CD4-positive, alpha-beta T cell treated with Interleukin-12 subunit alpha and Interleukin-12 subunit beta, for 1 hour (primary cell): ENCODE measurements at places on chromosomes 6 and 20.

DNA sequence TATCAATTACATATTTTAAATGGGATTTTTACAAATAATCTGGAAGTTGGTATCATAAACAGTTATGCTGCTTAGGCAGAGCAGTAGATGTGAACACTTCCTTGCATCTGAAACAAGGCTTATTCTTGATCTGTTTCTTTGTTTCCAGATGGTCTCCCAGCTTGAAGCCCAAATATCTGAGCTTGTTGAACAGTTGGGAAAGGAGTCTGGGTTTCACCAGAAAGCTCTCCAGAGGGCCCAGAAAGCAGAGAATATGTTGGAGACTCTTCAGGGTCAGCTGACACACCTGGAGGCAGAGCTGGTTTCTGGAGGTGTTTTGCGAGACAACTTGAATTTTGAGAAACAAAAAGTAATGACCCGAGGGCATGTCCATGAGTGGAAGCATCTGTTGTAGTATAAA is 91.9 kb downstream of the CCDC170 start:
- DNase-seq = no peak

GRCh38 chr6:15593798-15594197 is 69.0 kb downstream of the DTNBP1 start:
- DNase-seq = no peak

DNA sequence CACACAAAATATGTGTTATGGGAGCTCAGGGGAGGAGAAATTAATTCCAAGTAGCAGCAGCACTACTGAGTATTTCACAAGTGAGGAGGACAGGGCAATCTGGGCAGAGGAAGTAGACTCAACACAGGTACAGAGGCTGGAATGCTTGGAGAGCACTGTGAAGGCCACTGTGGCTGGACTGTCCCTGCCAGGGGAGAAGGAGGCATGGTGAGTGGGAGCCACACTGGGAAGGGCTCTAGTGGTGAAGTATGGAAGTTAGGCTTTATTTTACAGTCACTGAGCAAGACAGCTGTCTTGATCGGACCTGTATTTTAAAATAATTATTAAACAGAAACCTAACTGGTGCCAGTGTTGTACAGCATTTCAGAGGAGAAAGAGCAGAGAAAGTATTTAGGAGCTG is 28.8 kb downstream of the FAM229B start:
- no peak for DNase-seq

- no peak for DNase-seq
These were observed 44.9 kb upstream of the STX16 start for GRCh38 chr20:58606184-58606583.

GRCh38 chr6:28648035-28648877 is 122.6 kb downstream of the GPX5 start:
- DNase-seq = peak; percentile 24

- DNase-seq = no peak
These were observed 76.2 kb downstream of the RIN2 start for GRCh38 chr20:19834287-19834686.

- no peak for DNase-seq
These were observed 2.1 kb downstream of the KHDRBS2 start for GRCh38 chr6:62283796-62284411.

DNA sequence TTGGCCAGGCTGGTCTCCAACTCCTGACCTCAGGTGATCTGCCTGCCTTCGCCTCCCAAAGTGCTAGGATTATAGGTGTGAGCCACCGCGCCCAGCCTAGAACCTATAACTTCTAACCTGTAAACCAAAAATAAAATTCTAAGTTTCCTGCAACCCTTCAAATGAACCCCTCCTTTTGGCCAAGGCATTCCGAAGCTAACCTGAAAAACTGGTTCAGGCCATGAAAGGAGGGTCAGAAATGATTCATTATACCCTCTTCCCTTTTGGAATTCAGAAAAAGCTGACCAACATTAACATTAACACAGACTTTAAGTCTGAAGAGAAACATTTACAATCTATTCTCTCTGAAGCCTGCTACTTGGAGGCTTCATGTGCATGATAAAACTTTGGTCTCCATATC is 165.1 kb downstream of the TINAG start:
- no peak for DNase-seq

DNA sequence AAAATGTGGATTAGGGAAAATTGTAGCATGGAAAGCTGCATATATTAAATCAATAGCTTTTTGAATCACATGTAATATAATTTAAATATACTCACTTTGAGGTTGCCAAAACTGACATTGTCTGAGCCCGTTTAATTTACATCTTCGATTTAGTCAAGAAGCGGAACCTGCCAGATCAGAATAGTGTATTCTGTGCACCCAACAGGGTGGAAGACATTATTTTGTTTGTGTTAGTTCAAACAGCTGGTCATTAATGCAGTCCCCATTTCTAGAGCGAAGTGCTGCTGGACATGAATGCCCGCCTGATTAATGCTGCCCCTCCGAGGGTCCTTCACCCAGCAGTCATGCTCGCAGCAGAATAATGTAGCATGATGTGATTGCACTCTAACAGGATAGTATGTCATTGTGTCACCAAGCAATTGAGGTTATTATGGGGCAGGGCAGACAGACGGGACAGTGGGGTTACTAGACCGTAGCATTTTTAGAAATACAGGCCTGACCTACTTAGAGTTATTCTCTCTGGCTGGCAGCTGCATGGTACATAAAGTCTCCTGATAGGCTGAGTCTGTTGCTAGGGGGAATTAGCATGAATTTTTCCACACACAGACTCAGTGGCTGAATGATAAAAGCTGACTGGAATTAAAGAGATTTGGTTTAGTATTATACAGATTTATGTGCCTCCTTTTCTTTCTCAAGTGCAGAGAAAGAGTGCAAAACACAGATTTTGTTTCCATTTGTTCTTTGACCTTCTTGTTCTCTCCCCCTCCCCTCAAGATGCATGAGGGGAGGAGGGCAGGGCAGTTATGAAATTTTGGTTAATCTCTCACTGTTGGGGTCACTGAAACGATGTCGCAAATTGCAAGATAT is 147.1 kb downstream of the PRL start:
- DNase-seq = no peak

GRCh38 chr20:49045440-49046086 is 549 bp upstream of the CSE1L start:
- peak; percentile 30 for DNase-seq

GRCh38 chr20:32925481-32926196 is 66.9 kb downstream of the EFCAB8 start:
- no peak for DNase-seq

GRCh38 chr20:63062188-63063140 is 55.7 kb upstream of the BHLHE23 start:
- no peak for DNase-seq

DNA sequence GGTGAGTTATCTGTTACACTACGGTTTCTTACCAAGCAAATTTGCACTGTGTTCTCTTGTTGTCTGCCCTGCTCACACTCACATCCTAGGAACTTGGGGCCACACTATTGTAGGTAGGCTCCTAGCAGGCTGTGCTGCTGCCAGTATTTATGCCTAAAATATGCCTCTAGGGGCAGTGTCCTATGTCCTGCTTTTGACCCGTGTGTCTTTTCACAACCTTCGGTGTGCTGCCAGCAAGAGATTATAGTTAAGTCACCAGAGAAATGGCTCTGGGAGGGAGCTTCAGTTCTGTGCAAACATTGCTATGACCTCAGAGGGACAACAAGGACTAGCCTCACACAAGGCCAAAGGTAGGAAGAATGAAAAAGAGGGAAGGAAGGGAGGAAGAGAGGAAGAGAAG is 8.9 kb upstream of the TAAR5 start:
- no peak for DNase-seq

- no peak for DNase-seq
These were observed 33.8 kb downstream of the PANK2 start for GRCh38 chr20:3922983-3923339.

- no peak for DNase-seq
These were observed 4.6 kb downstream of the WFDC12 start for GRCh38 chr20:45119556-45120266.

DNA sequence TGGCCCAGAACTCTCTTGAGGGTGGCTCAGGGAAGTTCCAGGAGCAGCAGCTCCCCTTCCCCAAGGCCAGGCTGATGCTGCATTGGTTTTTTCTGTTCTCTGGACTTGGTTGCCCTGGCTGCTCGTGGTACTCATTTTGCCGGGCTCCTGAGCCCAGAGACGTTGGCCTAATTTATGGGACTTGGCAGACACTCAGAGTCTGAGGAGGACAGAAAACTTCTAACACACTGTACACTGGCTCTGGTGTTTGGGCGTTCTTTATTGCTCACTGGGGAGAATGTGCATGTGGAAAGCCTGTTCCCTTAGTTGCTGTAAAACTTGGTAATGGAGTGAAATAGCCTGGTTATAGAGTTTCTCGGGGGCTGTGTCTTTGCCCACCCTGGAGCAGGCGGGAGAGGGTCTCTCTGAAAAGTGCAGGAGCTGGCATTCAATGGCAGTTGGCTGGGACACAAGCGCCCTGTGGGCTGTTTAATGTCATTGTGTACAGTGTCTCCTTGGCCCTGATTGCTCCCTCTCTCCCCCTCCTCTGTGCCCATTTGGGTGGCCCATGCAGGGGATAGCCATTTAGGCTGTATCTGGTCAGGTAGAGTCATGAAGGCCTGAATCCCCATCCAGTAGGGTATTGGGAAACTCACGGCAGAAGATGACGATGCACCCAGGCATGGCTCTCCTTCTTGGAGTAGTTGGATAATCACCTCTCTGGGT is 109.3 kb downstream of the CDC5L start:
- no peak for DNase-seq

GRCh38 chr6:169722362-169723199 is 1.7 kb downstream of the PHF10 start:
- DNase-seq = peak; percentile 38

GRCh38 chr20:35883778-35884540 is 70.3 kb downstream of the SCAND1 start:
- DNase-seq = peak; percentile 66

DNA sequence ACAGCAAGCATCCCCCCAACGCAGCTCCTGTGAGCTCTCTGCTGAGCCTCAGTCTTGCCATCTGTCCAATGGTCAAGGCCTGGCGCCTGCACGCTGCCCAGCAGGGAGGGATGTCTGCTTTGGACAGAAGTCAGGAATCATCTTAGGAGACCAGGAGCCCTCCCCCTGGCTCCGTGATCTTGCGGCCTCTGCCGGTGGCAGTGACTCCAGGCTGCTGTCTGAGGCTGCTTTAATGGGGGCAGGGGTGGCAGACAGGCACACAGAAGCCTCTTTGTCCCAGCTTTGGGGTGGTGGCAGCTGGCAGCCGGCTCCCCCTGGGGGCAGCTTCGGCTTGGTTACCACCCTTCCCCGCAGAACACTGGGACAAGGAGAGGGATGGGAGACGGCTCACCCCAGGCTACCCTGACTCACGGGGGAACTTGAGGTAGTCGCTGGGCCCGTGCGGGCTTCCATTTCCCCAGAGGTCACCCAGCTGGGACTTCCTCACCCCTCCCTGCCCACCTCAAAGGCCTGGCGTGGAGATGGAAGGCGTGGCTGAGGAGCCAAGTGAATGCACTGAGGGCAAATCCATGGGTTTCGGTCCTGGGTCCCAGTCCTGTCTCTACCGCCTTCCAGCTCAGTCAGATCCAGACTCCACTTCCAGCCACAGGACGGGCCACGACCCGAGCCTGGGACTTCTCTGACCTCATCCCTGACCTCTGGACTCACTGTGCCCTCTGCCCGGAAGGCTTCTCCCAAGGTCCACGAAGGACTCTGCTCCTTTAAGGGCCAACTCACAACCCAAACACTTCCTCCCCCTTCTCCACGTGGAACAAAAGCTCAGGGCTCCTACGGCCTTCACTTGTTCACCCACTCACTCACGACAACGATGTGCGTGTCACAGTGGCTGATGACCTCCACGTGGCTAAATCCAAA is 14.8 kb downstream of the PEDS1 start:
- no peak for DNase-seq

DNA sequence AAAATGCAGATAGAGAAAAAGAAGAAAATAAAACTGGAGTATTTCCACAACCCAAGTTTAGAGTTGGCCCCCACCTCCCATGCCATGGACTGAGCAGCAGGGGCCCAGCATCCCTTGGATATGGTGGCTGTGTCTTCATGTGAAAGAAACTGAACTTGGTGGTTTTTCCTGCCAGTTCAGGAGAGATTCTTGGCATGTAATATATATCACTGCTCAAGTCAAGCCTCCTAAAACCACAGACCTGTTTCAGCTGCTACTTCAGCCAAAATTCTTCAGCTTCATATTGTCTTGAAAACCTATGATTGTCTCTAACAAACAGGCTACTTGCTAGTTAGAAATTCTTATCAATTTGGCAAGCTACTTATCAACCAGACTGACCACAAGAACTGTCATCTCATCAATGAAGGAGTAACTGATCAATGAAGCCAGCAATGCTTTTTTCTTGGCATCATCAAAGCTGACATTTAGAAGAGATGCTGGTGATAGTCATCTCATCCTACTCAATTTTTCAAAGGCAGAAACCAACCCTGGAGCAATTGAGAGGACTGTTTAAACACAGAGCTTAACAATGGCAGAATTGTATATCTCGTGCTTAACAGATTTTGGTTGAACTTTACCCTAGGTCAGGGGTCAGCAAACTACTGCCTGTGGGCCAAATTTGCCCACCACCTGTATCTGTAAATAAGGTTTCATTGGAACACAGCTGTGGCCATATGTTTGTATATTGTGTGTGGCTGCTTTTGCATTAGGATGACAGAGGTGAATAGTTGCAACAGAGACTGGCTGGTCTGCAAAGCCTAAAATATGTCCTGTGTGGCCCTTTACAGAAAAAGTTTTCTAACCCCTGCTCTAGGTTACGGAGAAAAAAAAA is 10.4 kb upstream of the NOL7 start:
- no peak for DNase-seq

- DNase-seq = no peak
These were observed 12.4 kb downstream of the B4GALT5 start for GRCh38 chr20:49701241-49701790.

DNA sequence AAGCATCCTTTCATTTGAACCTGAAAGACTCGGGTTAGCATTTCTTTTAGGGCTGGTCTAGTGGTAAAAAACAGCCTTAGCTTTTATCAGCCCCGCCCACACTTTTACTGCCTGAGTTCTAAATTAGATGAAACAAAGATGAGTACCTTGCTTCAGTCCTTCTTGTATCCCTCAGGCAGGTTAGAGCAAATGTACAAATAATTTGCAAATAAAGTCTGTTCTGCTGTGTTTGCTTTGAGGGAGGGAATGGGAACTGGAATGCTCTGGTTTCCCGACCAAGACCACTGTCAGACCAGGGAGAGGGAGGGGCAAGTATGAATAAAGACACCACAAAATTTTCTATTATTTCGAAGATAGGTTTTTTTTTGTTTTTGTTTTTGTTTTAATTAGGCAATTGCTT is 85.5 kb upstream of the FLRT3 start:
- DNase-seq = no peak

DNA sequence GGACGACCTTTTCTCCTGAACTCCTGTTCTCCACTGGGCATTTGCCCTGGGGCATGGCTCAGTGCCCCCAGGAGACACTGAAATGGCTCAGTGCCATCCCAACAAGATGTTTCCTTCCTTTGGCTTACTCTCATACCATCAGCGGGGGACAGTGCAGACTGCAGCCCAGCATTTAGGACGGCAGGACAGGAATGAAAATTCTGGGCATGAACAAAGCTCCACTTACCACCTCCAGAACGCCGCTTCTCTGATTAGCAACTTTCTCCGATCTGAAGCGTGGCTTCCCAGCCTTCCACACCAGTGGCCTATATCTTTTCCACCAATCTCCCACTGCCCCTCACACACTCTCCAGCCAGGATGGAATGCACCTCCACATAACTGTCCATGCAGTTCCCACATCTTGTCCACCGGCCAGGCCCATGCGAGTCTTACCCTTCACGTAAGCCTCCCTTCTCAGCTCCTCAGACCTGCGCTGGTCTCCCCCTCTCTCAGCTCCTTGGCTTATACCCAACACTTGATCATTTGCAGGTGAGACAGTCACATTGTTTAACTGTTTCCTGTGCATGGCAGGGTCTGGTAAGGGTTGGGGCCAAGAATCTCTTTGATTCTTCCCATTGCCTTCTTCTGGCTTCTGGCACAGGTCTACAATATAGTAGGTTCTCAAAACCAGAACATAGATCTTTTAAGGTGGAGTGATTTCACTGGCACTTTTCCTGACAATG is 114.5 kb downstream of the FYN start:
- DNase-seq = peak; percentile 64
